ENCODE measurements at places on chromosomes 11 and 22.

GRCh38 chr11:74138021-74138420, 32.8 kb downstream of the C2CD3 start:
- no peak for DNase-seq

- DNase-seq = no peak
Measured at GRCh38 chr22:25702571-25703167, 39.3 kb upstream of the MYO18B start.

- no peak for DNase-seq
Measured at GRCh38 chr11:202490-202889, 4.7 kb downstream of the BET1L start.

DNA sequence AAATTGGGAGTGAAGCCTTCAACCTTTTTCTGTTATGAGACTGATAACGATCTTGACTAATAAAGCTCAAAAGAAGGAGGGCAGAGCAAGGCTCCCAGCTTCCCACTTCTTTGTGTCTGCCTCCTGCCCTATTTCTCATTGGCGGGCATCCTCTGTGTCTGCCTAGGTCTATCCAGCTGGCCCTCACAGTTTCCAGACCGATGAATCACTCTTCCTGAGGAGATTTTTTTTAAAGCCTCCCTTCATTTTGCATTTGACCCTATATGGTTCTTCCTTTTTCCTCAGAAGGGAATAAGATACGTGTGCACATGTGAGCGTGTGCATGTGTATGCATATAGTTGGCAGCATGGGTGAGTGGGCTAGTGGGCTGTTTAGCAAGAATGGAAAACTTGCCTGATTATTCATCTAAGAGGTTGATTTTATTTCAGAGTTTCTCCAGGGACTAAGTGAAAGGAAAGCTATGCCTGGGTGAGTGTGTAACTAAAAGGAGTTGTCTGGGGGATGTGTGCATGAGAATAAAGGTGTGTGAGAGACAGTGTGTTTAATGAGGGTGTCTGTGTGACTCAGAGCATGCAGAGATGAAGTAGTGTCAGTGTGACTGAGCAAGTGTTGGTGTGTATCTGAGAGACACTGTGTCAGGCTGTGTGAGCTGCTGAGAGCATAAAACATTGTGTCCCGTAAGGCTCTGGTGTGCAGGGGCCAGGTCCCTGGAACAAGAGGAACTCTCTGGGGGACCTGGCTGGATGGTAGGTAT, 12.2 kb downstream of the PHLDB1 start:
- DNase-seq = no peak

- no peak for DNase-seq
Measured at GRCh38 chr22:25420925-25421904, 143.3 kb upstream of the GRK3 start.

DNA sequence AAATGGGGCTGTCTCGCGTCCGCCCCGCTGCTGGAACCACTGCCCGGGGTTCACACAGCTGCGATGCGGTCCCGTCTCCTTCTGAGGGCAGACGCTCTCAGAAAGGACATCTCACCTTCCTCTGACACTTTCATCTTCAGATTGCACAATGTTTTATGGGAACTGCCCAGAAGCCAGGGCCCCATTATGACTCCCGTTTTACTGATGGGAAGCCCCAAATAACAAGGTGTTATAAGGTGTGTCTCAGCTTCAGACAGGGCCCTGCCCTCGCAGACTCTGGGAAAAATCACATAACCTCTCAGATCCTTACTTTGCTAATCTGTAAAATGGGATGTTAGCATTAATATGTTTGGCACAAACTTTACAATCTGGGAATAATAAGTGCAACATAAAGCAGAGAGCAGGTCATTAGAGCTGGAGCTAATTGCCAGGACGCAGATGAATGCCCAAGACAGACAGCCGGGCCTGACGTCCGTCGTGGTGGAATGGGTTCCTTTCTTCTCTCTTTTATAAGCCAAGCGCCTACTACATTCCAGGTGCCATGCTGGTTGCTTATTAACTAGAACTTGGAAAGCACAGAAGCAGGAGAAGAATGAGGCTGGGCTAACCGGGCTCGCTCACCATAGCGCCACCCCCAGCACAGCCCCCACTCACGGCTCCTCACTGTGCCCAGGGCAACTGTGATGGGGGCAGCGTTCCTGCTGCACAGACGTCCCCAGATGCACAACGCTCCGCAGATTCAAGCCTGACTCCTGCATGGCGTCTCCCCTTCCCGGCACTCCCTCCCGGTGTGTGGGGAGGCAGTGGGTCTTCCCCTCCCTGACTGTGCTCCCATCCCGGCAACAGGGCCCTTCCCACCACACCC, 43.8 kb downstream of the TRMU start:
- DNase-seq = no peak

GRCh38 chr11:20197881-20198280, 37.6 kb upstream of the DBX1 start:
- no peak for DNase-seq

- DNase-seq = no peak
Measured at GRCh38 chr11:128595221-128595620, 7.9 kb upstream of the ETS1 start.

- DNase-seq = no peak
Measured at GRCh38 chr11:71443736-71444445, 4.3 kb downstream of the DHCR7 start.

DNA sequence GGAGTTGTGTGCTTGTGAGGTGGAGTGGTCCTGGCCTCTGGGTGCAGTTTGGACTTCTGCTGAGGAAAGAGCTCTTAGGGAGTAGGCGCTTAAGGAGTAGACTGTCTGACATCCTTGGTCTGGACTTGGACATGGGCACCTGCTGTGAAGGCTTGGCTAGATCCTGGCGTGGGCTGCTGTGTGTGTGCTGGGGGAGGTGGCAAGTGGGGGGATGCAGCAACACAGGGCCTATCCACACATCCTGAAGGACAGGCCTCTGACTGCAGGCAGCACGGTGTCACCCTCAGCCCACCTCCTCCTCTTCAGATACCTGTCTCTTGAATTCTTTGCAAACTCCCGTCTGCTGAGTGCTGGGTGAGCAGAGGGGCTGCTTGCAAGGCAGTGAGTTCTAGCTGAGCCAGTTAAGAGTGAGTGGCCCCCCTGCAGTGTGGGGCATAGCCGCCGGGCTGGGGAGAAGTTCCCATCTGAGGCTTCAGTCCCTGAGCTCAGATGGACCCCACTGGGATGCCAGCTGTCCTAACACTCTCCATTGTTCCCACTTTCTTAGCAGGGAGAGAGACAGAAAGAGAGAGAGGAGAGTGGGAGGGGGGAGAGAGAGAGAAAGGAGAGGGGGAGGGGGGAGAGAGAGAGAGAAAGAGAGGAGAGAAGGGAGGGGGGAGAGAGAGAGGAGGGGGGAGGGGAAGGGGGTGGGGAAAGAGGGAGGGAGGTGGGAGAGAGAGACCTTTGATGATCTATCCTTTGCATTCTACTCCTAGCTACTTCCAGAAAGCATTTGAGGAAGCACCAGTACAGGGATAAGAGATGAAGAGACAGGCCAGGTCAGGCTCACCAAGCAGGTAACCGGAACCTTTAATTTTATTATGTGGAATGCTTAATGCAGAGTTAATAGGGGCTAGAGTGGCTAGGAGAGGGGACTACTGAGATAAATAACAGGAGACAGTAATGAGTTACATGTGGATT, 12.6 kb downstream of the SOX10 start:
- no peak for DNase-seq

- DNase-seq = no peak
Measured at GRCh38 chr11:109388982-109389381, 33.0 kb upstream of the C11orf87 start.

GRCh38 chr11:45152740-45153595, 6.5 kb downstream of the PRDM11 start:
- DNase-seq = no peak

GRCh38 chr22:44033287-44033686, 9.2 kb downstream of the PARVB start:
- no peak for DNase-seq

DNA sequence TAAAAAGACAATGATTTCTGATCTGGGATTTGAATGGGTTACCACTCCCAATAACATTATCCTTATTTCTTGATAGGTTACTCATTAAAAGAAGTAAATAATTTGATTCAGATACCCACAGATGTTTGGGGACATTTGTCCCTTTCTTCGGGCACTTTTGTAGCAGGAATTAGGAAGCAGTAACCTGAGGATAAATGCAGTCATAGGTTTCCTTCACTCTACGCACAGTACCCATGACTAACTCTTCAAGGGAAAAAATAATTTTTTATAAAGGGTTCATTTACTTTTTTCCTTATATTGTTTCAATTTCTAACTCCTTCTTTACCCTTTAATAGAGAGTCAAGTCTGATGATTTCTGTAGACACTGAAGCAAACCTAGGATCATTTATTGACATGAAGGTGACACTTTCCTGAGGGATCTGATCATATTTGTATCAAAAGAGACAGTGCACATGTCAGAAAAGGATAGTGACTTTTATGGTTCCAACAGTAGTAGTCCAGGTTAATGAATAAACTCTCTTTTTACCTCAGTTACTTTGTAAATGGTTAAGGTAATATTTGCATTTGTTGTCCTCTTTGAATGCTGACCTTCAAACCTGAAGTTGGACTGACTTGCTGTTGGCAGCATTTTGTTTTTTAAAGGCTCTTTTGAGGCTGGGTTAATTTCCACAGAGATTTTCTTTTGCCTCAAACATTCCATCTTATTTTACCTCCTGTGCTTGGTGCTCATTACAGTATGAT, 1072.0 kb downstream of the LRRC4C start:
- DNase-seq = no peak
